Right hindlimb (tissue), 1 donor: ENCODE measurements at places on chromosomes 1 and 21.
A peak's percentile ranks its signal among the peaks of the same experiment; 100 is the strongest.

GRCh38 chr1:24966724-24967346, 36.8 kb upstream of the RUNX3 start:
- DNase-seq: peak; percentile 16

GRCh38 chr1:66938613-66939012, 13.8 kb downstream of the MIER1 start:
- no peak for DNase-seq

DNA sequence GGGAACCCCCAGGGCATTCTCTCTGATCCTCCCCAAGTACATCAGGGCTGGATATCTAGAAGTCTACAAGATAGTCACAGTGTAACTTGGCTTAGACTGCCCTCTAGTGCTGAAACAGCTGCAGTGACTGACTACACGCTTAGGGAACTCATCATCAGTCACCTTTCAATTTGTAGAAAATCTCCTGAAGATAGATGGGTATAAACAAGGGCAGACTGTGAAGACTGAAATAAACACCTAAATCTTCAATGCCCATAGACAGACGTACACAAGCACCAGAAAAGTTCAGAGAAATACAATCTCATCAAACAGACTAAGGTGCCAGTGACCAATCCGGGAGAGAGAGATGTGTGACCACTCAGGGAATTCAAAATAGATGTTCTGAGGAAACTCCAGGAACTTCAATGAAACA, 46.6 kb downstream of the PACC1 start:
- no peak for DNase-seq

- DNase-seq: no peak
These were observed 17.2 kb upstream of the PRDX6 start for GRCh38 chr1:173459885-173460284.

DNA sequence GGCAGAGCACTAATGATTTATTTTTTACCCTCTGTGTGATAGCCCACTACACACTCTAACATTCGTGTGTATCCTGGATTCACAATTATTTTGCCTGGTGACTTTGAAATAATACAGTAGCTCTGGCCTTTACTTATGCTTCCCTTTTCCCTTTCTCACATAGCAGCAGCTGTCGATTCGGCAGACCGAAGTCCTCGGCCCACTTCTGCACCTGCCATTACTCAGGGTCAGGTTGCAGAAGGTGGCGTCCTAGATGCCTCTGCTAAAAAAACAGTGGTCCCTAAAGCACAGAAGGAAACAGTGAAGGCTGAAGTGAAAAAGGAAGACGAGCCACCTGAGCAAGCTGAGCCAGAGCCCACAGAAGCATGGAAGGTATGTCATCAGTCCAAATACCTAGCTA, 70.8 kb downstream of the TMEM200B start:
- DNase-seq: no peak

DNA sequence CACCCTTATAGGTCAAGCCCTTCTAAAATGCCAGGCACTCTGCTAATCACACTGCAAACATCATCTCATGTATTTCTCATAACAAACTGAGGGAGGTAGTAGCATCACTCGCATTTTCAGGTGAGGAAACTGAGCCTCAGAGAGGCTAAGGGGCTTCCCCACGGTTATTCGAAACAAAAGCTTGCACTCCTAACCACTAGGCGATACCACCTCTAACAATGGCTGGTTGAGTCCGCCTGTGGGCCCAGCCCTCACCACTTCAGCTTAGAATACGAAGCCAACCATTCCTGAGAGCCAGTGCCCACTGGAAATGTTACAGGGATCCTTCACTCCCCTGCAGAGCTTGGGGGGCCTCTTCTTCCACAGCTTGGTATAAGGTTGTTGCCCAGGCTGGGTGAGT, 65.3 kb upstream of the TENT5C start:
- DNase-seq: no peak

GRCh38 chr1:164633997-164634396, 75.0 kb downstream of the PBX1 start:
- no peak for DNase-seq

DNA sequence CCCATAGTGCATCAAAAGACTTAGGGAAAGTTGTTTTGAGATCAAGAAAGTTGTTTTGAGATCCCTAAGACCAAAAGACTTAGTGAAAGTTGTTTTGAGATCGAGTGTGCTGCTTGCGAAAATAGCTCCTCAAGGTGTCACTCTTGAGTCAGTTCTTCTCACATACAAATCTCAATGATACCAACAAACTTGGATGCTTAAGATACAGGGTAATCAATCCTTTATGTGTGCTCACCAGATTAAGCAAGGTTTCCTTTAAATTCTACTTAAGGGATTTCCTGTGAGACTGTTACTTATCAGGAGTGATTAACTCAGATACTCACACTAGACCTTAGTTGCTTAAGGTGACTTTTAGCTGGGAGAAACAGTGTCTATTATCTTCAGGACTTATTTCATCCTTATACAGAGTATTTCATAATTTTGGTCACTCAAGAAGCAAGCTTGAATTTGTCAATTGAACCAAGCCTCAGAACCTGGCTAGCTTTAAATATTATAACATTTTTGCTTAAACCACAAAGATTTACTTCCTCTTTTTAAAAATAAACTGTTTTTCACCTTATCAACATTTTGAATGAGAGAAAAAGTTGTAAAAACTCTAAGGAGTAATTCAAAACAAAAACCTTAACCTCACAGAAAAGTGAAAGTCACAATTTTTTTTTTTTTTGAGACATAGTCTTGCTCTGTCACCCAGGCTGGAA, 8.0 kb upstream of the RLF start:
- no peak for DNase-seq

- DNase-seq: no peak
These were observed 88.9 kb downstream of the PIK3R3 start for GRCh38 chr1:46043458-46044017.

GRCh38 chr1:39799770-39800470, 11.3 kb upstream of the BMP8B start:
- DNase-seq: peak; percentile 52

DNA sequence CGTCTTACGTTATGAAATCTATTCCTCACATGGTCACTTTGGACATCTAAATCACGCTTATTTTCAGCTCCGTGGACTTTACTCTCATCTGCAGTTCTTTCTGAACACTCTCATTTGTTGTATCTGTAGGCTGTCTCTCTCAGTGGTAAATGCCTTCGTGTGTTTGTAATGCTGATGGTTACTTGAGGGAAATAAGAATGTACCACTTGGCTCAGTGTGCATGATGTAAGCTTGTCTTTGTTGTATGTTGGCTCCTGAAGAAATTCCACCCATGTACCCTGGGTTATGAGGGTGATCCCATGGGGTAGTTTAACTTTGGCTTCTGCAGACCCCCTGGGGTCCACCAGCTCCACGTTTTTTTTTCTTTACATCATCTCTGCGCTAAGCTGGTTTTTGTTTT, 378.4 kb downstream of the SETD4 start:
- DNase-seq: no peak
